ENCODE measurements at places on chromosomes 4 and X. TPM values are rescaled to one million over a fixed set of nuclear protein-coding genes. Genes with fewer than 3 reads are reported as not detected.

The FREM3 gene
- not detected for total RNA-seq

The ITIH6 gene
- not detected for total RNA-seq

The APLN gene
- total RNA-seq: 2.1 TPM

GRCh38 chr4:46931981-46932380, 22.9 kb upstream of the COX7B2 start:
- no peaks in the 10 kb centered on the region for H3K4me1 ChIP-seq
- DNase-seq: no peak
- H3K4me3 ChIP-seq: no peak overlapping the region
- no peaks in the 10 kb centered on the region for H3K36me3 ChIP-seq

DNA sequence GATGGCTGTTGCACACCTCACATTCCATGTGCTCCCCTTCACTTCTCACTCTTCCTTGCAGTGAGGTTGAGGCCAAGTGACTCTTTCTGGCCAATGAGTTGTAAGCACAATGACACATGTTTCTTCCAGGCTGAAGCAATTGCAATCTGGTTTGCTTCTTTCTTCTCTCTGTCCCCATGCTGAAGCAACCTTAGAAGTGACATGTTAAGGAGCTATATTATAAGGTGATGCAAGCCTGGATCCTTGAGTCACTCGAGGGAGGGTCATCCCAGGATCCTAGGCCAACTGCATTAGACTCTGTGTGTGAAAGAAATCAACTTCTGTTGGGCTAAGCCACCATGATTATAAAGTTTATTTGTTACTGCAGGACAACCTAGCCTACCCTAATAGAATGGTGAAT, 45.5 kb upstream of the HS3ST1 start:
- H3K4me3 ChIP-seq: no peak overlapping the region
- DNase-seq: no peak
- H3K27ac ChIP-seq: no peak overlapping the region
- no peaks in the 10 kb centered on the region for H3K27me3 ChIP-seq

DNA sequence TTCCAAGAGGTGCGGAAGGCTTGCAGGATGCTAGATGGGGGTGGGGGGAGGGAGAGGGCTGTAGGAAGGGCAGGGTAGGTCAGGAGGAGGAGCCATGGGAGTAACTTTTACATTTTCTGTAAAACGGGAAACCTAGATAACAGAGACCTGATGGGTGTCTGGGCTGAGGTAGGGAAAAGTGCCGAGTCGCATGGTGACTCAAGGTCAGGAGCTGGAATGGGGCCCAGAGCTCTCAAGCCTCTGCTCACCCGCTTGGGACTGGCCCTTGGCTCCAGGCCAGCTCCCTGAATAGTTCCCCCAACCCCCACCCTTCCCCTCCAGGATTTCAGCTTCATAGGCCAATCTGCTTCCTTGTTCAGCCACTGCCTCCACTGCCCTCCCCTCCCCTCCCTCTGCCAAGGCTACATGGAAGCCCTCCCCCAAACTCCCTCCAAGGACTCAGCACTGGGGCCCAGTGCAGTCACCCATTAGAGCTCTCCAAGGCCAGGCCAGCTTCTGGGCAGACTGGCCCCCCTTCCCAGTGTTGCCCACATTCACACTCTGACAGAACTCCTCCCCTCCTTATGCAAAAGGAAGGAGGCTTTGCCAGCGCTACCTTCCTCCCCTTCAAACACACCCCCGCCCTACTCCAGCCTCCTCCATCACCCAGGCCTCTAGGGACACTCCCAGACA, 43.6 kb downstream of the TSC22D3 start:
- H3K4me3 ChIP-seq: no peak overlapping the region
- no peaks in the 10 kb centered on the region for H3K4me1 ChIP-seq
- no peaks in the 10 kb centered on the region for H3K36me3 ChIP-seq
- H3K27me3 ChIP-seq: no peaks in the 10 kb centered on the region
- peak overlapping the region; percentile 70 for H3K27ac ChIP-seq
- peak; percentile 92 for DNase-seq

GRCh38 chr4:185700630-185701029, 111.4 kb downstream of the SORBS2 start:
- H3K27me3 ChIP-seq: no peaks in the 10 kb centered on the region
- DNase-seq: no peak
- no peaks in the 10 kb centered on the region for H3K36me3 ChIP-seq
- H3K4me3 ChIP-seq: no peak overlapping the region

DNA sequence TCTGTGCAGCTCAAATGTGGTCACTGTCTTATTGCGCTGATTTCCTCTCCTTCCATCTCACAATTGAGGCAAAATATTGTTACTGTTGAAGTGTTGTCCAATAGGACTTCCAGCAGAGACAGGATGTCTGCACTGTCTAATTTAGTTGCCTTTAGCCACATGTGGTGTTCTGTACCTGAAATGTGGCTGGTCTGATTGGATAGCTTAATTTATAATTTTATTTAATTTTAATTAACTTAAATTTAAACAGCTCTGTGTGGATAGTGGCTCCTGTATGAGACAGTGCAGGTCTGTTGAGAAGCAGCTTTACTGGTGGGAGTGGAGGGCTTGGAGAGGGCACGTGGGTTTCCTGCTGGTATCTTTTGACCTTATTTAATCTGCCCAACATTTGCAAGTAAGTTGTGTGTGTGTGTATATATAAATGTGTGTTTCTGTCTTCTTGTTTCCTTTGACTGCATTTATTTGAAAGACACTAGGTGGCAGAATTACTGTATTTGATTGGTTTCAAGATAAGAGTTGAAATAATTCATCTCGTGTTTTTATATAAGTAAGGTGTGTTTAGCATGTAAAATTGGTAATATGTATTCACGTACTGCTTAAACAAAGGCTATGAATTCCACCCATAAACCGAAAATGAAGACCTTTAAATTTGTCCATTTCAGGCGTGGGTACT, 55.3 kb upstream of the MSANTD1 start:
- no peaks in the 10 kb centered on the region for H3K4me1 ChIP-seq
- no peak overlapping the region for H3K27ac ChIP-seq
- no peak for DNase-seq
- no peak overlapping the region for H3K4me3 ChIP-seq

All from right atrium auricular region (tissue), 2 donors.